ENCODE measurements at places on chromosomes 5 and 9.

DNA sequence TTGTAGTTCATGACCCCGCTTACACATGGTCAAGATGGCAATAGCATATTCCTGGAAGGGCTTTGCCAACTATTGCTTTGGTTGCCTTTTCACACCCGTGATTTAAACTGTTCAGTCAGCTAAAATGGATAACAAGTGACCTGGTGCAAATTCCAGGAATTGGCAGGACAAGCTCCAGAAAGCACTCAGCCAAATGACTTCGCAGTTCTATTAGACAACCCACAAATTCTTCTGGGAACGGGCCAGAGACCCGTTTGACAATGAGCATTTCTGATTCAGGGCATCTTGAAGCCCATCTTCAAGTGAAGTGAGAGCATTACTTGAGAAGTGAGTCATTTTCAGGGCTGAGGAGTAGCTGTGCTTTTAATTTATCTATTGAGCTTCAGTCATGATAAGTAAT lies 165.0 kb downstream of the DROSHA start:
- peak; percentile 48 for DNase-seq

DNA sequence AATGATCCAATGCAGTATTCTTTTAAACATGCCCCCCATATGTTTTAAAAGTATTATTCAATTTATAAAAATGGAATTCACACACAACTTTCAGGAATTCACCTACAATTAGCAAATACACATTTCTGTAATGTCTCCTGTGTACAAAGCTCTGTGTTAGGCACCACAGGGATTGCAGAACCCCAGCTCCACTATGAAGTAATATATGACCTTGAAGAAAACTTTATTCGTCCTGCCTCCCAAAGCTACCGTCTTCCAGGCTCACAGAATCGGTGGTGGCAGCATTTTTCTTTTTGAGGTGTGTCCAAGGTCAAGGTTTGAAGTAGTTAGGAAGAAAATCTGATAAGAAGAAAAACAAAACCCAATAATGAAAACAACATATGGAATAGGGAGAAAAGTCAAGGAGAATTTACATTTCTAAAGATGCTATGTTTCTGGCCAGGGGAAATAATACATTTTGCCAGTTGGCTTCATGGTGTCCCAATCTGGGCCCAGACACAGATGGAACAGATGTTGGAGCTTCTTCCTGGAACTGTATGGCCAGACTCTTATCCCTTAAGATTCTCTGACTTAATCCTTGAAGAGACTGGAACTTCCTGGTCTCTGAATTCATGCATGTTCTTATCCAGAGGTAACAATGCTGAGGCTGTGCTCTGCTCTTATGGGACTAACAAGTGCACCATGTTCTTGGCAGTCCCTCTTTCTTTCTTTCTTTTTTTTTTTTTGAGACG lies 22.0 kb upstream of the LVRN start:
- no peak for DNase-seq

- DNase-seq = no peak
Measured at GRCh38 chr9:108588246-108588645, 267.5 kb downstream of the ACTL7B start.

- DNase-seq = no peak
Measured at GRCh38 chr5:154178661-154179060, 11.9 kb upstream of the GALNT10 start.

- no peak for DNase-seq
Measured at GRCh38 chr5:17374973-17375742, 122.9 kb upstream of the TAF11L2 start.

DNA sequence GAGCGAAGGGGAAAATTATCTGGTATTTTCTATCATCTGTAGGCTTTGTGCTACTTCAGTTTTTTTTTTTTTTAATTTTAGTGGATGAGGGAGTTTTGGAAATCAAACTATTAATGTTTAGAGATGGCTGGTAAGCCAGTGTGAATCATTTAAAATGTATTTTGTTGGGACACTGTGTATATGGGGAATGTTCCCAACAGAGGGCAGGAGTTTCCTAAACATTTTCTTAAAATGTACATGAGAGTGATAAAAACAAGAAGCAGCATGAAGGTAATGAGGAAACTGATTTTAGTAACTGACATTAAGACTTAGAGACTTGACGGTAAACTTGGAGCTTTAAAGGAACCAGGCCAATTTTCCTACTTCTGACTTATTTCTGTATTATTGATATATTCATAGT lies 68.2 kb upstream of the ITGA2 start:
- peak; percentile 14 for DNase-seq

DNA sequence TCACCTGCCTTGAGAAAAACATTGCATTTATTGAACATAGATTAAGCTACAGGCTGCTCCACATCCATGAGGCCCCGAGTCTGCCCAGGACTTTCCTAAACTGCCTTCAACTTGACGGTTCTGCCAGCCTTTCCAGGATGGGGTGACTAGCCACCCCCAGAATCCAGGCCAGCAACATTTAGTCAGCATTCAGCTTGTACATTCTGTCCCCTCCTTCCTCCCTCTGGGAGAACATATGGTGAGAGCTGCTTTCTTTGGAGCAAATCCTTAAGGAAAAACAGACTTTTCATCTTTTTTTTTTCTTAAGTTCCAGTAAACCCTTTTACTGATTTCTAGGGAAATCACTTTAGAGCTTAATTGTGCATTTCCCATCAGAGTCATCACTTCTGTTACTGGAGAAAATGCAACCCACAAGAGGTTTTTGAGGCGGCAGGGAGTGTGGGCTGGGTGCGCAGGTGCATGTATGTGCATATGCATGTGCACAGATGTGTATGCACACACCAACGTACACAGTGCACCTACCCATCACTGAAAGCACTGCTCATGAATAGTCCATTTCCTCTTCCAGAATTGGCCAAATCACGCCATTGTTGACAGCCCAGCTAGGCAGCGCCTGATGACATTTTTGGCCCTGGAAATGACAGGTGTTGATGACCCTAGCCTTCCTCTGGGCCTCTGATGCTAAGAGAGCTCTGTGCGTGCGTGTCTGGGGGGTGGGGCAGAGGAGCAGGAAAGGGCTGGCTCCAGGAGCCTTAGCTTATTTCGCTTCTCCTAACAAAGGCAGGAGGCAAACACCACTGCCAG lies 145.6 kb downstream of the HSD17B3 start:
- DNase-seq = no peak

DNA sequence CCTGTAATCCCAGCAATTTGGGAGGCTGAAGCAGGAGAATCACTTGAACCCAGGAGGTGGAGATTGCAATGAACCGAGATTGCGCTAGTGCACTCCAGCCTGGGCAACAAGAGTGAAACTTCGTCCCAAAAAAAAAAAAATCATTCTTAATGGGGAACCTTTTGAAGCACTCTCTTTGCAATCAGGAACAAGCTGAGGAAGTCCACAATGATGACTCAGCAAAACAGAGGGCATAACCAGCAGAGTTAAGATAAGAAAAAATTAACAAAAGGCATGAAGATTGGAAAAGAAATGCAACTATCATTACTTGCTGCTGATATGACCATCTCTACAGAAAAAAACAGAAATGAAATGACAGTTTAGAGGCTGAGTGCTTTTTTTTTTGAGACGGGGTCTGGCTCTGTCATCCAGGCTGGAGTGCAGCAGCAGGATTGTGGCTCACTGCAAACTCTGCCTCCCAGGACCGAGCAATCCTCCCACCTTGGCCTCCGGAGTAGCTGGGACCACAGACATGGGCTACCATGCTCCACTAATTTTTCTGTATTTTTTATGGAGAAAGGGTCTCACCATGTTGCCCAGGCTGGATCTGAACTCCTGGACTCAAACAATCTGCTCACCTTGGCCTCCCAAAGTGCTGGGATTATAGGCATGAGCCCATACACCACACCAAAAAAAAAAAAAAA lies 88.0 kb downstream of the FNBP1 start:
- no peak for DNase-seq

DNA sequence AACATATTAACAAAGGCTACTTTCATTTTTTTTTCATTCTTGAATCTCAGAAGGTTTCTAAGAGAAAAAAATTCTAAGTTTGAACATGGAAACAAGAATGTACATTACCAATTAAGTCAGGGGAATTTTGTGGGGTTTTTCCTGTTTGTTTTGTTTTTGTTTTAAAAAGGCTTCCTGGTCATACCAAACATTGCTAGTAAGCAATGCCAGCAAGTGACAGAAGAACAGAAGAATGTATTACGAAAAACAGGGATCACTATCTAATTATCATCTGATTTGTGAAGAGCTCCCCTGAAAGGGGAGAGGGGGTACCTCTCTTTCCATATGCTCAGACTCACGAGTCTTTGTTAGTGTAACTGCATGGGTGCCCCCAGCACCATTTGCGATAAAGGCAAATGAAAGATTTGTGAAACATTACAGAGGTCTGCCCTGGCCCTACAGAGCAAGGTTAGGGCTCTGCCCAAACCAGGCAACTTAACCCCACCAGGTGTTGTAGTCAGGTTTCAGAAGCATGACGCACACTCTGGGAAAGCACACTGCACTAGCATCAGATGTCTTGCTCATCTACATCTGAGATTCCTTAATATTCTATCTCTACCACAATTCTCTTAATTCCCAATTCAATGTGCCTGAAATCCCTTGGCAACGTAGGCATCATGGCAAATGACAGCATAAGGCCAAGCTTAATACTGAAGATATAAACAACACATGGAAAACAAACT lies 268.2 kb downstream of the MLLT3 start:
- DNase-seq = peak; percentile 34

DNA sequence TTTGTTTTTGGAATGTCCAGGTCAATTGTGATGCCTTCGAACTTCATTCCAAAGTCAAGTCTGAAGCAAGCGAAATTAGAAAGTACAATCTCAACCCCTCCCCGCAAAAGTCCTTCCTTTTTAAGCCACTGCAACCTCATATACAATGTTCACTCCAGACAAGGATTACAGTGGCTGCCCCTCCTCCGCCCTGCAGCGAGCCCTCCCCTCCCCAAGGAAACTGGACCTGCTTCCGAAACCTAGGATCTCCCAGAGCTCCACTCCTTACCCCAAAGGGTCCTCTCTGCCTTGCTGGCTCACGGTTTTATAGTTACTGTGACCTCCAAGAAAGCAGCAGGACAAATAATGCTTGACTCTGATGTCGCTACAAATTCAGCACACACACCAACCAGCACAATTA lies 10.4 kb downstream of the LRRC14B start:
- DNase-seq = no peak

- no peak for DNase-seq
Measured at GRCh38 chr9:94870793-94871558, 144.5 kb downstream of the AOPEP start.

DNA sequence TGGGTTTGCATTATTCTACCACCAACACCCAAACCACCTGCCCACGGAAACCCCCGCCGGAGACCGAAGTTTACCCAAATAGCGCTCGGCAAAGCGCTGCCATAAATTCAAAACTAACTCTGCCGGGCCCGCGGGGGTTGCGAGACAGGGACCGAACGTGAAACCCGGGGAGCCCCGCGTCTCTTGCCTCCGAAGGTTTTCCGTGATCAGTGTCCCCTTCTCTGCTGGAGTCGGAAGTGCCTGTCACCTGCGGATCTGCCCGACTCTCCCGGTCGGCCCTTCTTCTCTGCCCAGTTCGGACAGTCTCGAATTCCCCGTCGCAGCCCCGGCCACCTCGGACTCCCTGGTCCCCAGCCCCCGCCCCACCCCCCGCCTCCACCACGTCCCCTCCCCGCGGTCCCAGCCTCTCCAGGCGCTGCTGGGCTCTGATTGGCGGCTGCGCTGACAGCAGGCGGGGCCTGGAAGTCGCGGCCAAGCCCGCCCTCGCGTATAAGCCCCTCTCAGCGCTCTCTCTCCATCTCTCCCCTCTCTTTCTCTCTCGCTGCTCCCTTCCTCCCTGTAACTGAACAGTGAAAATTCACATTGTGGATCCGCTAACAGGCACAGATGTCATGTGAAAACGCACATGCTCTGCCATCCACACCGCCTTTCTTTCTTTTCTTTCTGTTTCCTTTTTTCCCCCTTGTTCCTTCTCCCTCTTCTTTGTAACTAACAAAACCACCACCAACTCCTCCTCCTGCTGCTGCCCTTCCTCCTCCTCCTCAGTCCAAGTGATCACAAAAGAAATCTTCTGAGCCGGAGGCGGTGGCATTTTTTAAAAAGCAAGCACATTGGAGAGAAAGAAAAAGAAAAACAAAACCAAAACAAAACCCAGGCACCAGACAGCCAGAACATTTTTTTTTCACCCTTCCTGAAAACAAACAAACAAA lies at the start of gene RORB:
RORB (plus strand) TSS at position 517 of the 929 bp plus-strand sequence. CDS start 642 bp downstream, outside the sequence.
- peak; percentile 31 for DNase-seq

DNA sequence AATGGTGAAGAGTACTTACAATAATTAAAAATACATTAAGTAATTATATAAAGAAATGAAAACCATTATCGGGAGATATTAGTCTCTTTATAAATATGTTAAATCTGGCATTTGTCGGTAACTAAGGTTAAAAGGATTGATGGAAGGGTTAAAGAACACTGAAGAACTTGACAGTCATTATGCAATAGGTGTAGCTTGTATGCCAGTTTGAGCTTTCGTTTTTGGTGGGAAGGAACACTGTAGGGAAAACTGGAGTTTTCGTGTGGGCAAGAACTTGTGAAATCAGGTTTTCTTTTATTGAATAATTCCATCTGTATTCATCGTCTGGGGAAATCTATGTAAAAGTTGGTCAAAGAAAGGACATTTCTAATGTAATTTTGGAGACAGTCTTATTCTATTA lies 142.3 kb downstream of the DMRTA1 start:
- no peak for DNase-seq

DNA sequence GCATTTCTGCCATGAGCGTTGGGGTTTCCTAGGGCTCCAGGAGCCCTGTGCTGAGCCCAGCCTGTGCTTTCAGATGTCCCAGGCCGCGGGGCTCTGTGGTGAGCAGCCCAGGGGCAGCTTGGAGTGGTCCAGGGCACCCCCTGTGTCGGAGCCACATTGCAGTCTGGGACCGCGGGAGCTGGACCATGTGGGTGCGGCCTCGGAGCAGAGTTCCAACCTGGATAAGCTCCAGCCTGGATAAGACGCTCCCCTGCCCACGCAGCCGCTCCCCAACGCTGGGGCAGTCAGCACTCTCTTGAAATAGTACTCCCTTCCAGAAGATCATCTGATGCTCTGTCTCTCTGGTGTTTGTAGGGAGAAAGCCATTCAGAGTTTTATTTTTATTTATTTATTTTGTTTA lies 111.1 kb downstream of the WNK2 start:
- no peak for DNase-seq

DNA sequence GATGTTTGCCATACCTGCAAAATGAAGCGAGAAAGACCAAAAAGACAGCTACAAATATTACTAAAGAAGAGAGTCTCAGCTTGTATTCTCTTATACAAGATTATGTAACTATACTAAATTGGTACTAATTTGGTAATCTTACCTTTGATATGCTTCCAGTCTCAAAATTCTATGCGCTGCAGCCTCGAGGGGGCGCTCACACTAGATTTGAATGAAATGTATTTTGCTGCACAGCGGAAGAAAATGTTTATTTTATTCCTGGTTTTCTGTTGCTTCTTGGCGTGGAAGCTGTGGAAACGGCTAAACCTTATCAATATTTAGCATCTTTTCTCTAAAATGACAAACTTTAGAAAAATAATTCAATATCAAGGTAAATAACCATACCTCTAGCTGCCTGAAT lies 267.0 kb upstream of the NUDT12 start:
- DNase-seq = no peak
